ENCODE measurements at places on chromosomes 16 and 17. TPM values are rescaled to one million over a fixed set of nuclear protein-coding genes. Genes with fewer than 3 reads are reported as not detected.

Gene FOXL1
- total RNA-seq: not detected

Gene SLC5A2
- total RNA-seq: not detected

Gene TNFSF13
- 1.4 TPM for total RNA-seq

Gene CETP
- total RNA-seq: not detected

Gene SCNN1B
- not detected for total RNA-seq

GRCh38 chr16:88945473-88945872 is 31.5 kb downstream of the CBFA2T3 start:
- DNase-seq: no peak

DNA sequence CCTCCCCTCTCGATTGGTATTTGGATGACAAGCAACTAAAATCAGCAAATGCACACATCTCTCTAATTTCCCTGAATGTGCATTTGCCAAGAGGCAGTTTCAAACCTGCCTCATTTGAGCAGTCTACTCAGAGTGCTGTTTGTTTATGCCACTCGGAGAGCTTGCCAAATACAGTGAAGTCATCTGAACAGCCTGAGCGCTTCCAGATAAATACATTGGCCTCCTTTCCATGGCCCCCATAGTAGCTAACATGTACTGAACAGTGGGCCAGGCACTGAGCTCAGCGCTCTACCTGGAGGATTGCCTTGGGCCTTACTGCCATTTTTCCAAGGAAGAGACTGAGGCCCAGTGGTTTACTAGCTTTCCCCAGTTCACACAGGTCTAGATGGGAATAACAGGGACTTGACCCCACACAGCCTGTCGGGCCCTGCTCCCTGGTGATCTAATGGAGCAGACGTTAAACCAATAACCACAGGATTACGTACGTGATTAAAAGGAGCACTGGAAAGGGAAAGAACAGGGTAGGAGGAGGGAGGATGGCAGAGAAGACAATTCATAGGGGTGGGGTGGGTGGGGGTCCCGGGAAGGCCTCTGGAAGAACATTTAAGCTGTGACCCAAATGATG is 18.7 kb upstream of the ANKRD40CL start:
- no peak for DNase-seq

DNA sequence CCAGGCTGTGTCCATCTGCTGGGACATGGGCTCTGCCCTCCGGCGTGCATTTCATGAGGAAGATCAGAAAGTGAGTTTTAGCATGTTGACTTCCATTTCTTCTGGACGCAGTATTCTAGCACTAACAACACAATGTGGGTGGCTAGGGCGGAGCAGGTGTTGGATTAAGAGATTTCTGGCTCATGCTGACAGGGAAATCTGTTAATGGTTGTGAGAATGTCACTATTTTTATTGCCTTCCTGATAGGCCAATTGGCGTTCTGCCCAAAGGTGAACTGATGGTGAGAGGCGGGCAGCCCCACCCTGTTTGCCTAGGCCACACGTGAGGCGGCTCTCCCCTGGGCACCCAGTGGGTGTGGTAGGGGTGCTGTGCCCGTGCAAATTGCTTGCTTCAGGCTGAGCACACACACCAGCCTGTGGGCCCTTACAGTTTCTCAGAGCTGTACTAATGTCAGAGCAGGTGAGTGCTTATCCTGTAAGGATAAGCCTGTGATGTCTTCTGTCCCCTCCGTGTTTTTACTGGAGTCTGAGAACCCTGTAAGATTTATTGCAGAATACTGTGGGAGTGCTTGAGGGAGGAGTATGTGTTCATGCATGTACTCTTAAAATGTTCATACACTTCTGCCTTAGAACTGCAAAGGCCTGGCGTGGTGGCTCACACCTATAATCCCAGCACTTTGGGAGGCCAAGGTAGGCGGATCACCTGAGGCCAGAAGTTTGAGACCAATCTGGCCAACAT is 30.9 kb downstream of the PGS1 start:
- DNase-seq: no peak

GRCh38 chr16:84413244-84414004 is 45.1 kb downstream of the ATP2C2 start:
- DNase-seq: no peak

GRCh38 chr17:79852748-79853147 is 13.5 kb upstream of the CBX4 start:
- DNase-seq: no peak

GRCh38 chr16:51107742-51108141 is 43.3 kb downstream of the SALL1 start:
- no peak for DNase-seq

DNA sequence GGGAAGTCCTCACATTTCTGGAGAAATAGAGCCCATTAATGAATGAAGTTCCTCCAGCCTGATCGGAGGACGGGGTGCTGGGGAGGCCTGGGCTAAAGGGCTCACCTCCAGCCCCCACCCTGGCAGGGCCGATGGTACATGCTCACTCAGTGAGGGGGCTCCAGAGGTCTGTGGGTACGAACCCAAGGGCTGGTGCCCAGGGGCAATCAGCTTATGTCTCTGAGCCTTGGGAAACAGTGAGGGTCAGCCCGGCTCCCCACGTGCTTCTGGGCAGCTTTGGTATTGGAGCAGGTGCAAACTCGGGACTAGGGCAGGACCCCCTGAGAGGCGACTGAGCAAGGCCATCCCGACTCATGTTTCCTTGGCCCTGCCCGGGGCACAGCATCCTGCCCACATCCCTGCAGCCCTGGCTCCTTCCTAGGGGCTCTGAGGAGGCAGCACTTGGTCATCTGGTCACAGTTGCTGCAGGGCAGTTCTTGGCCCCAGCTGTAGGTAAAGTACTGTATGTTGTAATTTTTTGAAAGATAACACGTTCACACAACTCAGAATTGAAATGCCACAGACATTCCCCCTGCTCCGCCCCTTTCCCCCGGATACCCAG is 969 bp upstream of the CETP start:
- no peak for DNase-seq

DNA sequence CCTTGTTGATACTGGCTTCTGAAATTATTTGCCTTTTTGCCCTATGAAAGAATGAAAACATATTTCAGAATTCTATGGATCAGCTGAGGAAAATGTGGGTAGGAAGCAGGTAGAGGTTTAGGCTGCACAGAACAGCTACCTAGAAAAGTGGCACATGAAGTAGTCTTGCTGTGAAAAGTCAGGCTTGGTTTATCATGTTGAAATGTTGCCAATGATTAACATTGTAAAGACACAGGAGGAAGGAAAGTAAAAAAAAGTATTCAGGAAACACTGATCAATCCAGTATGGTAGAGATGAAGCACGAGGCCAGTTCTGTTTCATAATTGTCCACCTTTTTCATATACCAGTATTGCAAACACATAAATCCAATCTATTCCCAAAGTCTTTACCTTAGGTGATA is 29.9 kb downstream of the ABCA6 start:
- no peak for DNase-seq

DNA sequence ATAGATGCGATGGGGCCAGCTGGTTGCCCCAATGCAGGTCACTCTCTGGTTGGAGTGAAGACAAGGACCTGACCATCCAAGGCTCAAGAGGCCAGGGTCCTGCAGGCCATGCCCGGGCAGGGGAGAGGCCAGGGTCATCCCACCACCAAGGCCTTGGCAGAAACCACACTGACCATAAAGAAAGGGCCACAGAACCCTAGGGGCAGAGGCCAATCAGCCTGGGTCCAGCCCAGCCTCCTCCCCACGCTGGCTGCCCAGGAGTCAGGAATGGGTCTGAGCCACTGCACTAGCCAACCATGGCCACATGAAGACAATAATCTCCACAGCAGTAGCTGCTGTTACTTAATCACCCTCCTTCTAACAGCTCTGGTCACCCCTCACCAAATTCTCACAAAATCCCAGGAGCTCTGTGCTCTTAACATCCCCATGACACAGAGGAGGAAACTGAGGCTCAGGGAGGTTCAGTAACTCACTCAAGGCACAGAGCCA is 10.2 kb upstream of the BCAR1 start:
- no peak for DNase-seq

Measured in activated T-cell treated with anti-CD3 and anti-CD28 coated beads, Interleukin-2, amount 50 U/mL, for 4 hours (primary cell).